ENCODE measurements at places on chromosomes 11 and 22.

- DNase-seq: no peak
Measured at GRCh38 chr11:7573193-7573557, 59.4 kb downstream of the PPFIBP2 start.

GRCh38 chr22:37383341-37383740 lies 43.9 kb downstream of the ELFN2 start:
- no peak for DNase-seq

DNA sequence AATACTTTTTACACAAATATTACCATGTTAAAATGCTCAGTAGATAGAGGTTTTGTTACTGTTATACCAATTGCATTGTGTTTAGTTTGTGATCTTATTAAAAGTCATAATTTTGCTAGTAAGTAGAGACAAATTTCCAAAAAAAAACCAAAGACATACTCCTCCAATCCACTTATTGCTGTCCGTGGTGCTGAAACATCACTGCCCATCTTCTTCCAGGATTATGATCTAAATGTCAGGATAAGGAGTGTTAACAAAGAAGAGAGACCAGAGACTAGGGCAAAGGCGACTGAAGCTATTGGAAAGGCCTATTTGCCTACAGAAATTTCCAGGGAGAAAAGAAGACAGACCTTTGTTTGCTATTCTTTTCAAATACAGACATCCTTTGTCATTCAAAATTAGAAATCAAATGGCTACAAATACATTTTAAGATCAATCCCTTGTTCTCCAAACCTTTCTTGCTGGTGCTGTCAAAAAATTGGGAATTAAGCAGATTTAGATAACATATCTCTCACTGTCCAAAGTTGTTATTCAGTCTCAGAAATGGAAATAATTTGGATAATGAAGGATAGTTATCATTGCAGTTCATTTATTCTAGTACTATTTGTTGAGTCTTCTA lies 199.7 kb downstream of the C11orf91 start:
- DNase-seq: no peak

DNA sequence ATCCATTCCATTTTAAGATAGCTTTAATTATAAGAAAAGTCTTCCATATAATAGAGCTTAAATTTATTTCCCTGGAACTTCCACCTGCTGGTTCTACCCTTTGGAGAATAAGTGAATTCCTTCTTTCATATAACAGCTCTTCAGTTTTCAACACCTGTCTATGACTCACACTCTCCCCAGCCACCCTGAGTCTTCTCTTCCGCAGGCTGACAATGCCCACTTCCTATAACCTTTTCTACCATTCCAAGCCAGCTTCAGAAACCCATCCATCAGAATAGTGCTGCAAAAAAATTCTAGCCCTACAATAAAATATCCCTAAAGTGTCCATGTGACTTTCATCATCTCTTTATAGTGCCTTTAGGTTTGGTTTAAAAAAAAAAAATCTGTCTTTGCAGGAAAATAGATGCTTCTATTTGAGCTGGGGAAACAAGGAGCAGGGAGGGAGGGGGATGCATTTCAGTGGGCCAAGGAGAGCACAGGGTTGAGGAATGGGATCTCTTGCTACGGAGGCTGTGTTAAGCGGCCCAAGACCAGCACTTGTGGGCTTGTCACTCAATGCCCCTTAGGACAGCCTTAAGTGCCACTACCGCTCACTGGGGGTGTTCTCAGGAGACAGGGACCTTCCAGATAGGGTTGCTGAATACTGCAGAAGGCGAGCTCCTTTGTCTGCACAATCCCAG lies 178.6 kb downstream of the DSCAML1 start:
- DNase-seq: no peak

GRCh38 chr11:130612291-130612851 lies 163.9 kb downstream of the ADAMTS15 start:
- no peak for DNase-seq

DNA sequence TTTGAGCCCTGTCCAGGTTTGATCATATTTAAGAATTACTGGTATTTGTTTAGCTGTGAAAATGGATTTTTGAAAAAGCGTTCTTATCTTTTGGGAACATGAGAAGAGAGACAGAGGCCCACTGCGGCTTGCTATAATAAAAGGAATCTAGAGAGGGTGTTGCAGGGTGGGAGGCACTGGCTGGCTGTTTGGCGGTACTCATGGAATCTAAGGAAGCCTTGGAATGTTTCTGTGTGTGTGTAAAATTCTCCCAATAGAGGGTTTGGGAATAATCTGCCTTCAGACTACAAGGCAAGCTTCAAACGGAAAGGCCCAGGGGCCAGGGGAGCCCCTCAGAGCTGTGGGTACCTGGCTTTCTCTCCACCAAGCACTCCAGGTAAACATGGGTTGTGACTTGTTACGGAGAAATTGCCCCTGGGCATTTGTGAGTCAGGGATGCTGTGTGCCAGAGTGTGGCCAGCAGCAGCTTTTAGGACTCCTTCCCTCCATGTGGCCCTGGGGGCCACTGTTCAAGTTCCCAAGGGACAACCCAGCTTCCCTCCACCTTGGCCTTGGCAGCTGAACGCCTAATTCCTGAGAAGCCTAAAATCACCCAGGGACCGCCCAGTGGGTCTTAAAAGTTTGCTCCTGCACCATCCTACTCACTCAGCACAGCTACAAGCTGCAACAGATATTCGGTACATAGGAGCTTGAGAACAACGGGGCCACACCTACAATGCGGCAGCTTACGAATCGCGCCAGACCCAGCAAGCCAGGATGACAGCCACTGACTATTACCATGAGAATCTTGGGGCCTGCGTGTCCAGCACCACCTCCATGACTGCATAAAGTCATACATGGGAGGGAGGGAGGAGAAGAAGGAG lies 14.1 kb upstream of the SYT8 start:
- no peak for DNase-seq

DNA sequence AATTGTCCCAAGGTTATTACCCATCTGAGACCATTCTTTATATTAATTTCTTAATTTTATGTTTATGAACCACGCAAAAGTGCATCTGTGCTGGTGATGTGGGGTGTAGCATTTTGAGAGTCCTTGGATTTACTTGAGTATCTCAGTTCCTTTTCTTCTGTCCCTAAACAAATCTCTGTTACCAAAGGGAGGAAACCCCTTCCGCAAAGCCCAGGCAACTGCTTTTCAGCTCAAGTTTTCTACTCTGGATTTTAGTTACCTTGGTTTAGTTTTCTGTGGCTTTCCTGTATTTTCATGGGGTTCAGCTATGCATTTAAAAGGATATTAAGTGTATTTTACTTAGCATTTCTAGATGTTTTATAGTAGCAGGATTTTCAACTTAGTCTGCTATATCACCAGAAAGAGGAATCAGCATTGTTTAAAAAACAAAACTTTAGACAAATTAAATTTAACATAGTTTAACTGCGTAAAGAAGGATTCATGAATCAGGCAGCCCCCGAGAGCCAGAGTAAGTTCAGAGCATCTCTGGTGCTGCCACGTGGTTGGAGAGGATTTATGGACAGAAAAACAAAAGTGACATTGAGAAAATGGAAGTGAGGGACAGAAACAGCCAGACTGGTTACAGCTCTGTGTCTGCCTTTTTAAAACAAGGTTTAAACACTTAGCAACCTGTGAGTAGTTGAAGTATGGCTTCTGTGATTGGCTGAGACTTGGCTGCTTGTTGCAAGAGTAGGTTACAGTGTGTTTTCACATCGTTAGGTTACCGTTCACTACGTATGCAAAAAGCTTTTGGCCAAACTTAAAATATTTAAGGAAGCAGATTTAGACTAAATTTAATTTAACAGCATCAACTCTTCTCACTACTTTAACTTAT lies 9.6 kb downstream of the ADM start:
- DNase-seq: no peak

GRCh38 chr11:62149986-62150886 lies 26.4 kb downstream of the INCENP start:
- DNase-seq: no peak

DNA sequence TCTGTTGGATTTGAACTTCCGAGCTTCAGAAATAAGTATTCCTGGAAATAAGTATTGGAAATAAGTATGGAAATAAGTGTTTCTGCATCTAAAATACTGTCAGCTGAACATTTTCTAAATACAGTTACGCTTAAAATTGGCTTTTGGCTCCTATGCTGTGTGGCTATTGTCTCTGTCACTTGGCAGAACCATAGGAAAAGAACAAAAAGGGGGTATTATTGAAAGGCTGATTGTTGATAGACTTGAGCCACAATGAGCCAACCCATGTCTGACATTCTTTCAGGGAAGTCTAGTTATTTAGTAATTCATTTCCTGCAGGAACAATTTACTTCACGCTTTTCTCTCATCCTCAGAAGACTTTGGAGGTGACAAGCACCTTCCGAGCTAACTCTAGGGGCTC lies 32.5 kb upstream of the LARGE1 start:
- no peak for DNase-seq

GRCh38 chr11:3747704-3748103 lies 49.6 kb downstream of the NUP98 start:
- DNase-seq: no peak

DNA sequence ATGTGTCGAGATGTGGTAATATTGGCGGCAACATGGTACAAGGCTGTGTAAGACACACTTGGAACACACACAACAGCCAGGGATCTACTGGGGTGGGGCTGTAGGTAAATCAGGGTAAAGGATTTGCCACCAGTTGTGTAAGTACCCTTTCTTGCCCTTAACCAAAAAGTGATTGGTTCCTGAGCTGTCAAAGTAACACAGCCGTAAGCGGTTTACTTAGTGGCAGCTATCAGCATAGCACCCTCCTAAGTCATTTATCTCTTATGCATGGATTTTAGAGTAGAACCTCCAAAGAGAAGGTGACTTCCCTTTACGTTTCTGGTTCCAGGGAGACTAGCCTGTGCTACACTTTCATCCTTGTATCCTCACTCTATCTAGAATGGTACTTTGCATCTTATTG lies 57.2 kb downstream of the SPECC1L start:
- DNase-seq: no peak

DNA sequence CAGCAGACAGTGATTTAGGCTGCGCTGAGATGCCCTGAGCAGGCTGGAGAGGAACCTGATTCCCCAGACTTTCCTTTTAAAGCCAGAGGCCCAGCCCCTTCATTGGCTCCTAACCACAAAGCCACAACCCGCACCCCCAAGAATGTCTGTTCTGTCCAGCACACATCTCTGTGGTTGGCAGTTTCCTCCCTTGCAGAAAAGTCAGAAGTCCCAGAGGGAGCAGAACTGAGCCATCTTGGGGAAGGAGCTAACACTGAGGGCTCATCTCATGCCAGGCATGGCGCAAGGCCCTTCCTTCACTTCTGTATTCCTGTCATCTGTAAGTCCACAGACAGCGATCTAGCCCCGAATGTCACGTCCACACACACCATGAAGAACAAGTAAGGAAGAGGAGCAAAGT lies 97.1 kb upstream of the SYT13 start:
- no peak for DNase-seq

- DNase-seq: no peak
Measured at GRCh38 chr22:27381552-27381951, 420.0 kb downstream of the MN1 start.

DNA sequence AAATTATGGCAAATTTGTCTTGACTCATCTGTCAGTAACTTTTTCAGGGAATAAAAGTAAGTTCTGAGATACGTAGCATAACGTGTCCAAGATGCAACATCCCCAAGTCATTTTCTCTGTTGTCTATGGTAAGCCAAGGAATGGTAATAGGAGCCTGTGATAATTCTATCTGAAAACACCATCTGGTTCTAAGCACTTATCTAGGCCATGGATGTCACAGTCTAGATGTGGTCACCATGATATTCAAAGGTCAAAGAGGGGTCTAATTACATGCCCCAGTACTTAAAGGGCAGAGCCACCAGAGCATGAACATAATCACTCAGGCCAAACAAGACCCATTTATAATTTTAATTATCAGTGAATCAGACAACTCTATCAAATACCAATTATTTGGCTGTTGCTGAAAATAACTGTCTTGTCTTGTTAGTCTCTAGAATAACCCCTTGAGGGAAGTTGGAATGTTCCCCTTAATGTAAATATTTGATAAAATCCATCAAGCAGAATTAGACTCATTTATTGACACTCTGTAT lies 225.1 kb upstream of the MPPED2 start:
- no peak for DNase-seq

DNA sequence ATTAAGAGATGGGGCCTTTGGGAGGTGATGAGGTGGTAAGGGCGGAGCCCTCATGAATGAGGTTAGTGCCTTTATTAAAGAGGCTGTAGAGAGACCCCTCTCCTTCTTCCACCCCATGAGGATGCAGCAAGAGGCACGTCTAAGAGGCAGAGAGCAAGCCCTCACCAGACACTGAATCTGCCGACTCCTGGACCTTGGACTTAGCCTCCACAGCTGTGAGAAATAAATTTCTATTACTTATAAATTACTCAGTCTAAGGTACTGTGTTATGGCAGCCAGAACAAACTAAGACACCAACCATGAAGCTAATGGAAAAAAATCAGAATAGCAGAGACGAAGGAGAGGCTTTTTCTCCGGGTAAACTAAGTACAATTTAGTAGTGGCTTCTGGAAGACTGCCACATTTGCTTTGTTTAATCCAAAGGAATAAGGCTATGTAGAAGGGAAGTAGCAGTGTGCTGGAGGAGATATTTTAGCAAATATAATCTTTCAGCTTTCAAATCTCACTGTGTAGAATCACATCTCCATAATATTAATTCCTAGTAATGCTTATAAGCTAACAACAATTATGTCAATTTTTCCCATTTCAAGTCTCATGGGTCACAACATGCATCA lies 12.3 kb upstream of the SIK2 start:
- DNase-seq: no peak

GRCh38 chr22:39220890-39221850 lies 23.6 kb downstream of the PDGFB start:
- no peak for DNase-seq

DNA sequence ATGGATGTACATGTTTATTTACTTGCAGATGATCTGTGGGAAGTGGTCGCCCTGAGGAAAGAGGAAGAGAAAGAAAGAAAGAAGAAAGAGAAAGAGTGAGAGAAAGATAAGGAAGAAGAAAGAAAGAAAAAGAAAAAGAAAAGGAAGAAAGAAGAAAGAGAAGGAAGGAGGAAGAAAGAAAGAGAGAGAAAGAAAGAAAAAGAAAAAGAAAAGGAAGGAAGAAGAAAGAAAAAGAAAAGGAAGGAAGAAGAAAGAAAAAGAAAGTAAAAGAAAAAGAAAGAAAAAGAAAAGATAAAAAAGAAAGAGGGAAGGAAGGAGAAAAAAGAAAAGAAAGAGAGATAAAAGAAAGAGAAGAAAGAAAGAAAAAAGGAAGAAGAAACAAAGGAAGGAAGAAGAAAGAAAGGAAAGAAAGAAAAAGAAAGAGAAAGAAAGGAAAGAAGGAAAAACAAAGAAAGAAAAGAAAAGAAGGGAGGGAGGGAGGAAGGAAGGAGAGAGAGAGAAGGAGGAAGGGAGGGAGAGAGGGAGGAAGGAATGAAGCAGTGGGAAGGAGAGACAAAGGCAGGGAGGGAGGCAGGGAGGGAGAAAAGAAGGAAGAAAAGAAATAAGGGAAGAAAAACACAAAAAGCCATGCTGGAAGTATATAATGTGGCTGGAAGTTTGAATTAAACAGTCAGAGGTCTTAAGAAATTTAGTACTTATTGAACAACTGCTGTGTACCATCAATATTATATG lies 976.6 kb downstream of the FAM181B start:
- DNase-seq: no peak

DNA sequence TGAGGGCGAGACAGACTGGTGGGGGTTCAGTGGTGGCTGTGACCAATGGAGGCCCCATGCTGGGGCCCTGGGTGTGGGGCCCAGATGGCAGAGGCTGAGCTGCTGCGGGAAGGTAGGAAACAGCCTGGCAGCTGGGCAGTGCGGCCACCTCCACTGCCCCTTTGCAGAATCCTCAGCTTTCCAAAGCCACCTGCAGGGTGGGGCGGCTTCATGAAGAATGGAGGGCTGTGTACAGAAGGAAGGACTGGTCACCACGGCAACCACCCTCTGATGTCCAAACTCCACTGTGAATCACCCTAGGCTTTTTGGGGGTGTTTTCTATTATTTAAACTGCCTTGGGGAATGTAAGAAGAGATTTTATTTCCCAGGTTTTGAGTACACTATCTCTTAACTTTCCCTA lies 166.3 kb upstream of the NAV2 start:
- DNase-seq: no peak
